ENCODE measurements at places on chromosomes 13 and 19. TPM values are rescaled to one million over a fixed set of nuclear protein-coding genes. Genes with fewer than 3 reads are reported as not detected.
A peak's percentile ranks its signal among the peaks of the same experiment; 100 is the strongest.

DNA sequence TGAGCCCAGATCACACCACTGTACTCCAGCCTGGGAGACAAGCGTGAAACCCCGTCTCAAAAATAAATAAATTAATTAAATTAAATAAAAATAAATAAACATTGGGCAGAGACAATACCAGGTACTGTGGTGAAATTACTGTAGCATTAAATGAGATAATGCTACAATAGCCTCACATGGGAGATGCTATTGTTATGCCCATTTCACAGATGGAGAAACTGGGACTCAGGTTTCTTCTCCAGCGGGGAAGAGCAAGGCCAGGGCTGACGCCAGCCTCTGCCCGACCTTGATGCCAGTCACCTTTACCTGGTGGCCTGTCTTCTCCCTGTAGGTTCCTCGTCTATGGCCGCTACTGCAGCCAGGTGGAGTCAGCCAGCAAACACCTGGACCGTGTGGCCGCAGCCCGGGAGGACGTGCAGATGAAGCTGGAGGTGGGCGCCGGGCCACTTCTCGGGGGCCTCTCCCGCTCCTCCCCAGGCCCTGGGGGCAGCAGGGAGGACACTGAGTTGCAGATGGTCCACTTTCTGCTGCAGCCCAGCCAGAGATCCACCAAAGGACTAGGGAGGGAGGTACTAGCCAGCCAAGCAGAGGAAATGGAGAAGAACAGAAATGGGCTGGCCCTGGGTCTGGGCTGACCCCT, 53.9 kb downstream of the VAV1 start:
- H3K4me3 ChIP-seq: no peak overlapping the region
- H3K36me3 ChIP-seq: peaks cover 58% of the 10 kb centered on the region
- no peak overlapping the region for H3K27ac ChIP-seq
- H3K4me1 ChIP-seq: peaks cover 4% of the 10 kb centered on the region

GRCh38 chr19:35673121-35673804, 6.9 kb downstream of the UPK1A start:
- H3K36me3 ChIP-seq: no peaks in the 10 kb centered on the region
- H3K27ac ChIP-seq: no peak overlapping the region
- H3K4me3 ChIP-seq: peak overlapping the region; percentile 47
- peak; percentile 80 for DNase-seq
- peaks cover 25% of the 10 kb centered on the region for H3K27me3 ChIP-seq

- H3K27me3 ChIP-seq: peaks cover 7% of the 10 kb centered on the region
- no peak overlapping the region for H3K4me3 ChIP-seq
- H3K36me3 ChIP-seq: no peaks in the 10 kb centered on the region
- no peak overlapping the region for H3K27ac ChIP-seq
Observed at GRCh38 chr19:7602935-7603497, 7.4 kb downstream of the CAMSAP3 start.

DNA sequence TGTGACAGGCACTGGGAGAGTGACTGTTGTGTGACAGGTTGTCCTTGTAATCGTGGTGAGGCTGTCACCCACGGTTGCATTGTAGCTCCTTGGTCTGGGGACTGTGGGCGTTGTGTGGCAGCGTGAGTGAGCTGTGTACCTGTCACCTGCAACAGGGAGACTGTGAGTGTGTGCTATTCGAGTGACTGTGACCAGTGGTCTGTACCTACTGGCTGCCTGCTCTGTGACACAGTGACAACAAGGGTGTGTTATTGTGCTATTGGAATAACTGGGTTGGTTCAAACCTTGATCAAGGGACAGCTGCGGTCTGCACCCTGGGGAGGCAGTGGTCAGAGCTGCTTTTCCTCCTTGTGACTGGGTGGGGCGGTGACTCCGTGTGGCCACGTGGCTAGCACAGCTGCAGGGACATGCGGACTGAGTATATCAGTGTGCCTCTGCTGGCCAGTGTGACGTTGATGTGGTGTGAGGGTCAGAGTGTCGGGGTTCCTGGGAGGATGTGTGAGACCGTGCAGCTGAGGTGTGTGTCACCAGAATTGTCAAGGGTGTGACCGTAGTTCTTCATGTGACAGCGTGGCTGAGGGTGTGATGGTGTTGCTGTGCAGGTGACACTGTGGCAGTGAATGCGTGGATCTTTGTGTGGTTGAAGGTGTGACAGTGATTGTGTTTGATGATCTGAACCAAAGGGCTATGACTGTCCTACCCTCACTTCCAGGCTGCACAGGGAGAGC, 10.1 kb upstream of the NFIX start:
- H3K27me3 ChIP-seq: no peaks in the 10 kb centered on the region
- H3K36me3 ChIP-seq: no peaks in the 10 kb centered on the region
- no peak overlapping the region for H3K27ac ChIP-seq
- H3K4me1 ChIP-seq: no peaks in the 10 kb centered on the region
- H3K4me3 ChIP-seq: no peak overlapping the region

DNA sequence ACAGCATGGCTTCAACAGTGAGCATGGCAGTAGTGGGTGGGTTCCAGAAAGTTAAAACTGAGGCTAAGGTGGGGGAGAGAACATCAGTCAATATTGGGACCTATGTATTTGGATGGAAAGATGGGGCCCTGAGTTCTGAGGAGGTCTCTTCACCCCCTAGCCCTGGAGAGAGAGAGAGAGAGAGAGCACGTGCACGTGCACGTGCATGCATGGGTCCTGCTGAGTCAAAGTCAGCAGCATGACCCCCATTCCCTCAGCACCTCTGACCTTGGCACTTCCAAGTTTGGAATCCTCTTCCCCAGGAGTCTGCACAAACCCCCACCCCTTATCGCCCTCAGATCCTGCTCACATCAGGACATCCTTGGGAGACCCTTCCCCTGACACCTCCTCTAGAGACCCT, 32.5 kb upstream of the CEACAM1 start:
- H3K4me3 ChIP-seq: no peak overlapping the region
- H3K27ac ChIP-seq: no peak overlapping the region
- peaks cover 12% of the 10 kb centered on the region for H3K27me3 ChIP-seq

- no peaks in the 10 kb centered on the region for H3K27me3 ChIP-seq
- peaks cover 5% of the 10 kb centered on the region for H3K36me3 ChIP-seq
- H3K27ac ChIP-seq: peak overlapping the region; percentile 79
Observed at GRCh38 chr19:14434543-14435319, 1.6 kb downstream of the PKN1 start.

SPTBN4 gene
- total RNA-seq: 0.91 TPM

ZNF780A gene
- total RNA-seq: 8.8 TPM

NLRP7 gene
- total RNA-seq: not detected

ALKBH7 gene
- 42.4 TPM for total RNA-seq

All from activated naive CD4-positive, alpha-beta T cell treated with anti-CD3 and anti-CD28 coated beads for 36 hours (primary cell).